Retina (tissue), 1 donor: ENCODE measurements at places on chromosomes 1 and 21.
A peak's percentile ranks its signal among the peaks of the same experiment; 100 is the strongest.

DNA sequence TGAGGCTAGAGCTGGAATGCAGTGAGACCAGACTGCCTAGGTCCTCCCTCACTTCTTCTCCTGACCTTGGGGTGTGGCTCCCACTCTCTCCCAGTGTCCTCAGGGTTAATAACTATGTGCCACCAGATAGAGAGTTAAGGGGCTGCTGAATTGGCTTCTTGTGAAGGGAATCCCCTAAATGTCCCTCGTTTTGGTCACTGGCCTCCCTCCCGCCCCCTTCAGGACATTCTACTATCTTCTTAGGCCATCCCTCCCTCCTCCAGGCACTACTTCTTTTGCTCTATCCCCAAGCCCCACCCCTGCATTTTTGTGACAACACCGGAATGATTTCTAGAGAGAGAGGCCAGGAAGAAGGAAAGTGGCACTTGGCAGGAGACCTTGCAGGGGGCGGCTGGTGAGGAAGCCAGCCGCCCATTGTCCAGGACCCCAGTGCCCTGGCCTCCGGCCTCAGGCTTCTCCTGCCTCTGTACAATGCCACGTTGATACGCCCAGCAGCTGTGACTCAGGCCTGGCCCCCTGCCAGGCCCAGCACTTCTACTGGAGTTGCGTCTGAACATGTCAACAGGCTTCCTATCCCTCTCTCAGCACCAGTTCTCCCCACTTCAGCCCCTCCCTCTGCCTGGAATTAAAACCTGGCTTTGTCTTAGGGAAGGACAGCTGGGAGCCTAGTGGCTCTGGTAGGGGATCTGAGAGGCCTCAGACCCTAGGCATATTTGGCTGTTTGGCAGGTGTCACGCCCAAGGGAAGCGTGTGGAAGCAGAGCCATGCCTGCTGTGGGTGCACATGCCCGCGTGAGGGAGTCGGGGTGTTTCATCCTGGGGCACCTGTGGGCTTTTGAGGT is 9.1 kb downstream of the LMNA start:
- DNase-seq, result peak; percentile 77

DNA sequence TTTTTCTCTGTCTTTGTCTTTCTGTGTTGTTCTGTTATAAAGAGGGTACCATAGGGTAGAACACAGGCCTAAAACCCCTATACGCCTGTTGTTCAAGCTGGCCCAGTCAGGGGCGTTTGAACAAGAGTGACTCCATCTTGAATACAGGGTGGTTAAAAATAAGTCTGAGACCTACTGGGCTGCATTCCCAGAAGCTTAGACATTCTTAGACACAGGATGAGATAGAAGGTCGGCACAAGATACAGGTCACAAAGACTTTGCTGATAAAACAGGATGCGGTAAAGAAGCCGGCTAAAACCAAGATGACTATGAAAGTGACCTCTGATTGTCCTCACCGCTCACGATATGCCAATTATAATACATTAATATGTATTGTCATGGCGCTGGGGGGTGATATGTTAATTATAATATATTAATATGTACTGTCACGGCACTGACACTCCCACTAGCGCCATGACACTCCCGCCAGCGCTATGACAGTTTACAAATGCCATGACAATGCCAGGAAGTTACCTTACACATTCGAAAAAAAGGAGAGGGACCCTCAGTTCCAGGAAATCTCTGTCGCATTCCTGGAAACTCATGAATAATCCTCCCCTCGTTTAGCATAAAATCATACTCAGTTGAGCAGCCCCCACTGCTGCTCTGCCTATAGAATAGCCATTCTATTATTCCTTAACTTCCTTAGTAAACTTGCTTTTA is 58.5 kb upstream of the KLHDC7A start:
- no peak for DNase-seq

DNA sequence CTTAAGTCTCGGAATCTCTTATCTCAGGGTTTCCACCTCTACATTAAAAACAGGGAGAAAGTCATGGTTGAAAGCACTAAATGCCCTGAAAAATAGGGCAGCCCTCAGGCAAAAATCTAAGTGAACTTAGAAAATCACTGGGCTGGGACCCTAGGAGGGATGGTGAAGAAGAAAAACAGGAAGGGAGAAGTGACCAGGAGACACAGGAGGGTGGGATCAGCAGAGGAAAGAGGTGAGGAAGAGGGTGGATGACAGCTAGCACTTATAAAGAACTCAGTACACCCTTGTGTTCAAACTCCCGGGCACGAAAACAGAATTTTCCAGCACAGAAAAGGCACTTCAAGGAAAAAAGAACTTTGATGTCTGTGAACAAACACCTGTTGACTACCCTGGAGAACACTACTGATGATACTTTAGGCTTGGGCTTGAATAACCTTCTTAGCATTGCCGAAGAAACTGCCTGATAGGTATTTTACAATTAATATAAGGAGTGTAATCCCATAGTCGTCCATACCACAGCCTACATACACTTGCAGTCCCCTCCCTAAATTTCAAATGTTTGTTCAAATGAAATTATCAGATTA is 2.0 kb downstream of the CHML start:
- DNase-seq, result no peak

- no peak for DNase-seq
Measured at GRCh38 chr1:221793439-221794078, 51.7 kb upstream of the DUSP10 start.

DNA sequence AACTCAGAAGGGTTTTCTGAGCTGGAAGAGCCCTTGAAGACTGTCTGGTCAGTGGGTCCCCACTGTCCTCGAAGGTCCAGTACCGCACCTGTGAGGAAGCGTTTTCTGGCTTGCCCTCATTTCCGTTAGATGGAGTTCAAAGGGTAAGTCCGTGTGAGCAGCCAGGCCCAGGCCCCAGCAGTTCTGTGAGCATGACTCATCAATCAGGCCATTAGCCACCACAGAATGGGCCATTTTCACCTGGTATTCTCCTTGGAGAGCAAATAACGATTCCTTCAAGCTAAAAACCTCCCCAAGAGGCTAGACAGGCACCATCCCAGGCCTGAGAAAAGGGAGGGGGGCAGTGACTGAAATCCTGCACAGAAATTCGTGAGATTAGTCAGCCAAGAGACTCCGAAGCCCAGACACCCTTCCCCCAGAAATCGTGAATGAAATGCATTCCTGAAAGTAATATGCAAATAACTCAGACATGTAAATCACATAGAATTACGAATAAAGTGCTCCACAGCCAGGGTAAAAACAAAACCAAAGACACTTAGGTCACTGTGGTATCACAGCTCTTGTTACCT is 66.0 kb downstream of the BCAR3 start:
- no peak for DNase-seq

DNA sequence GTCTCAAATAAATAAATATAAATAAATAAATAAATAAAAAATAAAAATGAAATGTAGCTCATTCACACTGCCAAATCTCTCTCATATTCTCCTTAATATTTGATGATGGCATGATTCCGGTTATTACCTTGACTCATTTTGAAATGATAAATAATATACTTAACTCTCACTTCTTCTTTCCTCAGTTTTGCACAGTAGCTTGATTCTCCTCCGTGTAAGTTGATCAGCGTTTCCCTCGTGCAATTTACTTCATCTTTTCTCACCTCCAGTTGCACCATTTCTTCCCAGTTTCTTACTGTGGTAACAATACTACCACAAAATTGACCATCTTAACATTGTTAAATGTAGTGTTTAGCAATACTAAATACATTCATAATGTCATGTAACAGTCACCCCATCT is 111.6 kb downstream of the RIPK4 start:
- DNase-seq, result no peak

DNA sequence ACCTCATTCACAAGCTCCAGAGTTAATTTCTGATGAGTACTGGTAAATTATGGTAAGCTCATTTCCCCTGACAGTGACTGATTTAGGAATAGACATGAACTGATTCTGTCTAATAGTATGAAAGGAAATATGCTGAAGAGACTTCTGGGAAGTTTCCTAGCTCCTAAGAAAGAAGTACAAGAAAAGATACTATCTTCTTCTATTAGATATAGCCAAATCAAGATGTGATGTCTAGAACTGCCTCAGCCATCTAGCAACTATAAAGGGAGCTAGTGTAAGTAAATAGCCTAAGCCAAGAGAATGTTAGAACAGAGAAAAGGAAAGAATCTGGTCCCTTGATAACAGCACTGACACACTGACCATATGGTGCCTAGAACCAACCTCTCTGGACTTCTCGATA is 10.7 kb upstream of the PHTF1 start:
- no peak for DNase-seq

DNA sequence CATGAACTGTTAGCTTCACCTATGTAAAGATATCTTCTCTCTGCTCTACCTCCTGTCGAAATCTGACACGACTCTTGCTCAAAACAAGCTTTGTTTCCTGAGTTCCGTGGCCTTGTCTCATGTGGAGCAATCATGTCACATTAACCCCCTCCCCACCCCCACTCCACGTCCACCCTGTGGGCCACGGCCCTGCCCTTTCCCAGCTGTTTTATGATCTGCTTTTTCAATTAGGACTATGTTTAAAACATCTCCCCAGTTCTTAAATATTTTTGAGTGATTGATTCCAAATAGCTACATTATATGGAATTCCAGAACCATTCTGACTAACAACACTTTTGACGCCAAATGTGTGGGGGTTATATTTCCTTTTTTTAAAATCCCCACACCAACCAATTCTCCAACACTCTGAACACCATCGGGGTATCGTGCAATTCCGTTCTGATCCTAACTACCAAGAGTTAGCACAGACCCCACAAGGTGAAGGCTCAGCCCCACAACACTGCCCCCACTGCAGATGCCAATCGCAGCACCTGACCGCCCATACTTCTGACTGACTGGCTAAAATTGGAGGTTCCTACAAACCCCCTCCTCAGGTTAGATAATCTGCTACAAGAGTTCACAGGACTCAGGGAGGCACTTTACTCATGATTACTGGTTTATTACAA is 12.7 kb upstream of the S100A8 start:
- no peak for DNase-seq

- DNase-seq, result peak; percentile 89
Measured at GRCh38 chr21:34889676-34890469, 159.2 kb downstream of the RUNX1 start.

DNA sequence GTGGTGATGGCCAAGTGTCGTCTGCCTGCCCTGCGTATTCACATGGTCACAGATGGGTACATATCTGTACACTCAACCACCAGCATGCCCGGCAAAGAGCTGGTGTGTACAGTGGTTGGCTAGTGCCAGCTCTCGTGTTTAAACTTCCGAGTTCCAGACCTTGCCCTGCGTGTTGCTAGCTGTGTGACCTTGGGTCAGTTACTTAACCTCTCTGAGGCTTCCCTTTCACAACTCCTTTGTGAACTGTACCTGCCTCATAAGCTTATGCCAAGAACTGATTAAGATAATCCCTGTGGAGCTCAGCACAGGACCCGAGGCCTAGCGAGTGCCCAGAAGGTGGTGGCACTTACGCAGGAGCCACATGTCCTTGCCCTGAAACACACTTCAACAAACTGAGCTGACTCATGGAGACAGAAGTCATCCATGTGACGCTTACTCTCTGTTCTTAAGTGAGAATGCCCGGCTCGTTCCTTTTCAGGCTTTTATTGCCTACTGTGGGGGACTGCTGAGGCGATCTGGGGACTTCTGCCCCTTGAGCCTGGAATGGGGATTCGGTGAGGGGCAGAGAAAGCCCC is 55.4 kb downstream of the ALPL start:
- DNase-seq, result no peak

GRCh38 chr1:9603766-9604753 is 15.3 kb downstream of the TMEM201 start:
- no peak for DNase-seq

DNA sequence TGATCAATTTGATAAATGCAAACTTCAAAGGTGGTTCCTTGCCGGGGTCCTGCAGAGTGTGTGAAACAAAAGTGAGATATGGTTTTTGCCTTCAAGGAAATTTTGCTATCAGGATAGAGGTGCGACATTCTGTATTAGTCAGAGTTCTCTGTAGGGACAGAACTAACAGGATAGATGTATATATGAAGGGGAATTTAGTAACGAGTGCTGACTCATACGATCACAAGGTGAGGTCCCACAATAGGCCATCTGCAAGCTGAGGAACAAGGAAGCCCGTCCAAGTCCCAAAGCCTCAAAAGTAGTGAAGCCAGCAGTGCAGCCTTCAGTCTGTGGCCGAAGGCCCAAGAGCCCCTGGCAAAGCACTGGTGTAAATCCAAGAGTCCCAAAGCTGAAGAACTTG is 157.0 kb downstream of the RYR2 start:
- no peak for DNase-seq

- no peak for DNase-seq
Measured at GRCh38 chr1:31818206-31818605, 2.4 kb upstream of the SPOCD1 start.

GRCh38 chr1:8370046-8370881 is 52.4 kb downstream of the SLC45A1 start:
- peak; percentile 72 for DNase-seq

DNA sequence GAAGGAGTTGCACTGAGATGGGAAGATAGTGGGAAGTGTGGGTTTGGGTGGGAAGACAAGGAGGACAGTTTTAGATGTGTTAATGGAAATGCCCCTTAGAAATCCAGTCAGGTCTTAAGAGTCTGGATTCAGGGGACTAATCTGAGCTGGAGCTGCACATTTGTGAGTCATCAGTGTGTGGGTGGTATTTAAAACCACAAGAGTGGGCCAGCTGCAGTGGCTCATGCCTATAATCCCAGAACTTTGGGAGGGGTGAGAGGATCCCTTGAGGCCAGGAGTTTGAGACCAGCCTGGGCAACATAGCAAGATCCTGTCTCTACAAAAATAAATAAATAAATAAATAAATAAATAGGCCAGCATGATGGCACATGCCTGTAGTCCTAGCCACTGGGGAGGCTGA is 40.9 kb upstream of the SLC6A9 start:
- DNase-seq, result no peak

DNA sequence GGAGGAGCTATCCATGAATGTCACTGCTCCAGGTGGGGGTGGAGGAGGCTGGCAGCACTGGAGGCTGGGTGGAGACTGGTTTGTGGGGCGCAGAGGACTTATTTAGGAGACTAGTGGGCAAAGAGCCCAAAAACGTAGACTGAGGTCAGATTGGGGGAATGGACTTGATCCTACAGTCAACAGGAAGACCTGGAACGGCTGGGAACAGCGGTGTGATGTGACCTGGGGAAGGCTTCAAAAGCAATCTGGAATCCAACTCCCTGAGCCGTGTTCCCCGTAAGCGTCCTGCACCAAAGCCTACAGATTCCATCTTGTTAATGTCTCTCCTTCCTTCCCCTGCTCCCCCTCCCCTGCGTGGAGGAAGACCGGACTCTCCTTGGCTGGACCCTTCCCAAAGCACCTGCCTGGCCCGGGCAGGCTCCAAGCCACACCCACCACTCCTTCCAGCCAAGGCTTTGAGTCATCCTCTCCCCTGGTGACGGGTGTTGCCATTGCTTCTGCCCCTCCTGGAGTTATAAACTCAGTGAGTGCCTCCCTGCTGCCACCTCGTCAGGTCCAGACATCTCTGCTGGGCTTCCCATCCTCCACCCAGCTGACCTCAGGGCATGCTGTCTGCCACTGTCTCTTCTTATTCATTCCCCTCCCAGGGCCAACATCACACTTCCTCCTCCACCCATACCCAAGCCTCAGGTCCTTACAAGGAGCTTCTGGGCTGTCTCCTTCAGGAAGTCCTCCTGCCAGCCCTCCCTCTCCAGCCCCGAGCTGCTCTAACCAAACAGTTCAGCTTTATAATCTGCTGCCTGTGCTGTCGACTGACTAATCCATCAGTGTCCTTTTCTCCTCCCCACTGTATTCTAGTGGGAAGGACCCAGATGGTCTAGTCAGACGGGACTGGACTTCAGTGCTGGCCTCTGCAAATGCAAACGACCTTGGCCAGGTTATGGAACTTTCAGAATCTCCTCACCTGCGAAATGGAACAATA is 1.6 kb upstream of the CLSTN1 start:
- peak; percentile 56 for DNase-seq
